Left lobe of liver (tissue), 2 donors: ENCODE measurements at places on chromosomes 5 and 9.

- DNase-seq, result peak; percentile 32
Measured at GRCh38 chr5:1723957-1724821, 75.4 kb downstream of the MRPL36 start.

DNA sequence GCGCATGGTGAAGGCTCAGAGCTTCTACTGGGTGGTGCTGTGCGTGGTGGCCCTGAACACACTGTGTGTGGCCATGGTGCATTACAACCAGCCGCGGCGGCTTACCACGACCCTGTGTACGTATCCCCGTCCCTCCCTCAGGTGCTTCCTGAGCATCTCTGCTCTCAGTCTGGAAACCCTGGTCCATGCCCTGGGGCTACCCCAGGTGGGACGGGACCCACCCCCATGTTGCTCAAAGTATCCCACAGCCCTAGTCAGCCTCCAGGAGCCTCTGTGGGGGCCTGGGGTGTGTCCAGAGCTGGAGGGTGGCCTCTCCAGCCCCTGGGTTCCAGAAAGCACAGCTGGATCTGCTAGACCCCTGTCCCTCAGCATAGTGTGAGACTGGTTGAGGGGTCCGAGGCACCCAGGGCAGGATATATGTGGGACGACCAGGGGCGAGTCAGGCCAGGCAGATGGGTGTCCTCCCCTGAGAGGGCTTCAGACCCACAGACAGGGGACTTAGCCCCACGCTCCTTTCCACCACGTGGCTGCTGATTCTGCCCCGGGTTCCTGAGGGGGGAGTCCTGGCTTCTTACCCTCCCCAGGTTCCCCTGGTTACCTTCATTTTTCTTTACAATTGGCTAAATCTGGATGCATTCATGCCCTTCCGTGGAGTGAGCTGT lies 94.0 kb downstream of the CACNA1B start:
- no peak for DNase-seq

DNA sequence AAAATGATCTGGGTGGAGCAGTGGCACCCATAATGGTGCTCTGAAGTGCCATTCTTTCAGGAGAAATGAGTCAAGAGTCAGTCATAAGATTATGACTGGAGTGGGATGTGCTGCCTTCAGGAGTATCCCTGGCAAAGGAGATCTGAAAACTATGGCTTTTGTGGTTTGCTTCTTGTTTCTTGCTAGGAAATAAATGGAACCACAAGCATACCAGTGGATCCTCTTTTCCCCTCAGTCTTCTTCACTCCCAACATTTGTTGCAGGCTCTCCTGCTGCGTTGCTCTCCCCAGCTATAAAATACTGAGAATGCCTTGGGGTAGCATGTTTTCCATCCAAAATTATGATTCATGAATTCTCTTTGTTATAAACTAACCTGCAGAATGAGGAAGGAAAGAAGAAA lies 199.1 kb downstream of the NNT start:
- DNase-seq, result no peak

GRCh38 chr5:138351517-138351916 lies 968 bp upstream of the KDM3B start:
- DNase-seq, result no peak

DNA sequence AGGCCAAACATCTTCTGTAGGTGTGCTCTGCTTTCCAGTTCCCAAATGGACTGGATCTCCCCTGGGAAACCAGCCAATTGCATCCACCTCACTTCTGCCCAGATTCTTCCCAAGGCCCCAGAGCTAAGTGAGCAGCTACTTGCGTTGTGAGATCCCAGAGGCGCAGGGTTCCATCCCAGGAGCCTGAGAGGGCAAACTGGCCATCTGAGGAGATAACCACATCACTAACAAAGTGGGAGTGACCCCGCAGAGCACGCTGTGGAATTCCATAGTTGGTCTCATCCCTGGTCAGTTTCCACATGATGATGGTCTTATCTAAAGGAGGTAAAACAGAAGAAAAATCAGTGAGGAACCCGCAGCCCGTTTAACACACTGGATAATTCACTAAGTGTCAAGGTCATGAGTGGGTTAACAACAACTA lies 1.7 kb downstream of the RACK1 start:
- no peak for DNase-seq

DNA sequence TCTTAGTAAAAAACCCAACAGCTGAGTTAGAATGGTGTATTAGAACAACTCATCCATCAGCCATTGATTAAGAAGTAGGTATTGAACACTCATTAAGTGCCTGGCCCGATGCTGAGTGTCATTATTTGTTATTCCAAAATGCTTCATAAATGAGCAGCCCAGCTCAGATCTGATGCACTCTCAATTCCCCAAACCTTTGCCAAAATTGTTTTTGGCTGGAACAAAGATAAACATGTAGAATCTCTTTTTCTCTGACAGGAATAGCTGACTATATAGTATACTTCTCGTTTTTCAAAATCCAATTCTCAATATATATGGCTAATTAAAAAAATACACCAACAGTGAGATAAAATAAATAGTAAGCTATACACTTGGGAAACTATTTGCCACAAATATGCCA lies 20.0 kb upstream of the ANKRD55 start:
- no peak for DNase-seq

- no peak for DNase-seq
Measured at GRCh38 chr5:73297430-73297829, 124.4 kb downstream of the TMEM174 start.

- no peak for DNase-seq
Measured at GRCh38 chr5:95858023-95858461, 35.5 kb upstream of the GLRX start.

- DNase-seq, result no peak
Measured at GRCh38 chr5:78589923-78590322, 58.6 kb downstream of the LHFPL2 start.

GRCh38 chr5:31757806-31758205 lies 118.9 kb downstream of the PDZD2 start:
- no peak for DNase-seq

DNA sequence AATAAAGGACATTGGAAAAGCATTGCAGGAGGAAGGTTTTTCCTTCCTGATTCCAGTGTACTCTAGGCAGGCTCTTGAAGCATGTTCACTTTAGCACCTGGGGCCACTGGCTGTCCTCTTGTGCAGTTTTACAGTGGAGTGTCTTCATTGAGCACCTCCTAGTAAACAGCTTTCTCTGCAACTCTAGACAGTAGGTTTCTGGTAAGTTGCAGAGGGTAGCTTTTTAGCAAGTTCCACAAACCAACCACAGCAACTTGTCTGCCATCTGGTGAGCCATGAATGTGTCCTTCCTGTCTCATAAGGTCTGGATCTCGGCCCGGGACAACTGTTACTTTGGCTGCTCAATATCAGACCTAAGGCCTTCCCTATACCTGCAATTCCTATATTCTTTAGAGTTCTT lies 488.0 kb downstream of the MAN2A1 start:
- DNase-seq, result no peak

DNA sequence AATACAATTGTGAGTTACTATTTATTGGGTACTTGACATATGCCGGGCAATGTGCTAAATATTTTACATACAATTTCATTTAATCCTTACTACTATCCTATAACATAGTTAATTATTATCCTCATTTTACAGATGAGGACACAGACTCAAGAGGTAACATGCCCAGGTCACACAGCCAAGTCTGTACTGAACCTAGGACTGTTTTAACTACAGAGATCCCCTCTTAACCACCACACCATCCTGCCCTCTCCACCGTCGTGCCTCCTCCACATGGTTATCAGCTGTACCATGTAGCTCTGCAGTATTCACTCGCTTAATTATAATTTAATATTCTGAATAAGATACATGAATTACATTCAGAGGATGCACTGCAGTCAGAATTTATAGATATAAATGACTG lies 5.3 kb downstream of the RAB14 start:
- DNase-seq, result no peak

GRCh38 chr5:83955916-83956315 lies 235.3 kb upstream of the HAPLN1 start:
- no peak for DNase-seq

DNA sequence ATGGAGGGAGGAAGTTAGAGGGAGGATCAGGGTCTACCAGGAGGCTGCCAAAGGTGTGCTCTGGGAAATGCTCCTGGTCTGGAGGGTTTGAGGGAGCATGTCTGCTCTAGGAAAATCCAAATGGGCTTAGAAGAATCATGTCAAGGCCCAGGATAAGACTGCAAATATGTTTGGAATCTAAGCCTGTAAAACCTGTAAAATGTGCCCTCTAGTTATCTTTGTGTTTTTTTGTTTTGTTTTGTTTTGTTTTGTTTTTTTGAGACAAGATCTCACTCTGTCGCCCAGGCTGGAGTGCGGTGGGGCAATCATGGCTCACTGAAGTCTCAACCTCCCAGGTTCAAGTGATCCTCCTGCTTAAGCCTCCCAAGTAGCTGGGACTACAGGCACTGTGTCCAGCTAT lies 135.4 kb downstream of the FGF1 start:
- no peak for DNase-seq

DNA sequence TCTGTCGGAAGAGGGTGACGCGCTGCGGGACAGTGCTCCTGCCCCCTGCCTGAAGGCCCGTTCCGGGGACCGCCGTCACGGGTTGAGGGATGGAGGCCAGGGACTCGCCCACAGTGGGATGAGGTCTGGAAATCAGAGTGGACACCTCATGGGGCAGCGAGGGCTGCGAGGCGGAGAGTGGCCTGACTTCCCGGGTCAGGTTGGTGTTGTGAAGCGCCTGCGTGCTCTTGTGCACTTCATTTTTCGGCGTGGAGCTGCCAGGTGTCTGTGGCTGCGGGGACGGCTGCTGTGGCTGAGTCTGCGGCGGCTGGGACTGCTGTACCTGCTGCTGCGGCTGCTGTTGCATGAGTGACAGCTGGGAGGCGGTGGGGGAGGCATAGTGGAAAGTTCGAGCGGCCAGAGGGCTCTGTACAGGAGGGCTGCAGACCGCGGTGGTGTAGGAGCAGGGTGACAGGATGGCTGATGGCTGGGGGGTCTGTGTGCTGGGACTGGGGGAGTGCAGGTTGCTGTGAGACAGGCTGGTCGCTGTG lies 434.1 kb downstream of the HCN1 start:
- DNase-seq, result no peak

- DNase-seq, result no peak
Measured at GRCh38 chr9:93268551-93269314, 84.8 kb downstream of the WNK2 start.

DNA sequence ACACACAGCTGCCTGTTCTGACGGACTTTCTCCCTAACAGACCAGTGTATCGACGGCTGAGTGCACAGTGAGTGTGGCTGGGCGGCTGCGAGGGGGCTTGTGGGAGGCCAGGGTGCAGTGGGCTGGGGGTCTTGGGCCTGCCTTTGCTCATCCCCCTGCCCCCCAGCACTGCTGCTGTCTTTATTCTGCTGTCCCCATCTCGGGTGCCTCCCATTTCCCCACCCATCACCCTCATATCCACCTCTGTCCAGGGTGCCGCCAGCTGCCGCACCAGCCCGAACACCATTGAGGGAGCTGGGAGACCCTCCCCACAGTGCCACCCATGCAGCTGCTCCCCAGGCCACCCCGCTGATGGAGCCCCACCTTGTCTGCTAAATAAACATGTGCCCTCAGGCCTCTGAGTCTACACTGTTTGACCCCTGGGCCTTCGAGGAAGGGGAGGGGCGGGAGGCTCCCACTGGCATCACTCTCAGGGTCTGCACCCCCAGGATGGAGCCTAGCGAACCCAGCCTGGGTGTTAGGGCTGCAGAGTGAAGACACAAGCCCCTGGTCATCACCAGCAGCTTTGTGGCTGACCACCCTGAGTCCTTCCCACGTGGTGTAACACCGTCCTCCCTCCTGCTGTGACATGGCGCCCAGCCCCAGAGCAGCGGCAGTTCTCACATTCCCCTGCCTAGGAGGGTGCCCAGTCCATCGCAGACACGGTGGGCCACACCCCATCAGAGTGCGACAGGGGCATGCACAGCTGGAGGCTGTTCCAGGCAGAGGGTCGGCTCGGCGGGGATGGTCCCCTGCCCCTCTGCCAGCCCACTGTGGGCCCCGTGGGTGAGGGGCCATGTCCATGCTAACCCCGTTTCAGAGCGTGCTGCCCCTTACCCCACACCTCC lies 4.0 kb downstream of the LCN2 start:
- no peak for DNase-seq

DNA sequence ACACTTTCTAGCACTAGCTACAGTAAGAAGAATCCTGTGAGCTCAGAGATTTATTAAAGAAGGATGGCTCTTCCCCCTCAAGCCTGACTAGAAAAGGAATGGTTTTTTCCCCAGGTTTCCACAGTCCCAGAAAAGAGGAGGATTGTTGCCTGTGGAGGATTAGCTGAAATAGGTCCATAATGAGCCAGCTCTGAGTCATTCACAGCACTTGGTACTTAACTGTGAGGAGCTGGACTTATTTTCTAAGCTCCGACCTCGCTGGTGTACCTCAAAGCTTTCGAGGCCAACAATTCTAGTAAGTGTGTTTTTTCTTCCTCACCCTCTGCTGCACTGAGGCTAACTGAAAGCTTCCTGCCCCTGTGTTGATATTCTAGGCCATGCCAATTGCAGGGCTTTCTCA lies 222.5 kb upstream of the IL12B start:
- DNase-seq, result no peak

- DNase-seq, result no peak
Measured at GRCh38 chr9:37407468-37407867, 15.0 kb upstream of the GRHPR start.

GRCh38 chr5:146173597-146173996 lies 8.9 kb downstream of the LARS1 start:
- no peak for DNase-seq

- DNase-seq, result no peak
Measured at GRCh38 chr9:18500451-18500850, 26.5 kb downstream of the ADAMTSL1 start.

GRCh38 chr9:137369911-137370764 lies 52.8 kb downstream of the EXD3 start:
- DNase-seq, result peak; percentile 26

GRCh38 chr5:21644032-21644431 lies 1209.1 kb downstream of the CDH12 start:
- DNase-seq, result no peak

DNA sequence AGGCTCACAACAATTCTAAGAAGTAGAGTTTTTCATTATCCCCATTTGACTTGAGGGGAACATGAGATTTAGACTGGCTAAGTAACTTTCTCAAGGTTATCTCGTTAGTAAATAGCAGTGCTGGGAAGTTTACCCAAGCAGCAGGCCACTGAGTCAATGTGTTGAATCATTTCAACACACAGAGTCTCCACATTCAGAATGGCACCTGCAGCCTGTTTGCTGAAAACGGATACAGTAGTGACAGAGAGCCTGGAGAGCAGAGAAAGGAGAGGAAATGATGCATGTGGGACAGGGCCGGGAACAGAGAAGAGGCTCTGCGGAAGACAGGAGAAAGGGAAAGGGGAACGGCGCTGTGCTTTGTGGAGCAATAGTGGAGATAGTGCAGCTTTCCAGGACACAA lies 33.5 kb upstream of the ZSWIM6 start:
- DNase-seq, result no peak

GRCh38 chr5:50702615-50703366 lies 36.4 kb downstream of the PARP8 start:
- DNase-seq, result no peak

- DNase-seq, result no peak
Measured at GRCh38 chr5:23012842-23013241, 159.7 kb upstream of the CDH12 start.

GRCh38 chr9:124293718-124294506 lies 36.2 kb downstream of the NEK6 start:
- DNase-seq, result no peak
